Stimulated activated CD4-positive, alpha-beta T cell treated with anti-CD3 and anti-CD28 coated beads, Interleukin-15, amount 100 ng/mL, for 1 hour (primary cell): ENCODE measurements at places on chromosomes 1 and 21.

DNA sequence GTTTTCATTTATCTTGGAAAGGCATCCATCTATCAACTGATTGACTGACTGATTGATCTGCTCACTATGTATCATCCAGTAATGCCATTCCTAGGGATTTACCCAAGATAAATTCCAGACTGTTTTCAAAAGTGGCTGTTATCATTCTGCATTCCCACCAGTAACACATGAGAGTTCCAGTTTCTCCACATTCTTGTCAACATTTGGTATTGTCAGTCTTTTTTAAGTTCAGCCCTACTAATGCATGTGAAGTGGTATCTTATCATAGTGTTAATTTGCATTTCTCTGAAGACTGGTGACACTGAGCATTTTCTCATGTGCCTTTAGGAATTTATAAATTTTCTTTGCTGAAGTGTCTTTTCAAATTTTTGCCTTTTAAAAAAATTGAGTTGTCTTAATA is 99.6 kb downstream of the SIM2 start:
- no peak for DNase-seq

DNA sequence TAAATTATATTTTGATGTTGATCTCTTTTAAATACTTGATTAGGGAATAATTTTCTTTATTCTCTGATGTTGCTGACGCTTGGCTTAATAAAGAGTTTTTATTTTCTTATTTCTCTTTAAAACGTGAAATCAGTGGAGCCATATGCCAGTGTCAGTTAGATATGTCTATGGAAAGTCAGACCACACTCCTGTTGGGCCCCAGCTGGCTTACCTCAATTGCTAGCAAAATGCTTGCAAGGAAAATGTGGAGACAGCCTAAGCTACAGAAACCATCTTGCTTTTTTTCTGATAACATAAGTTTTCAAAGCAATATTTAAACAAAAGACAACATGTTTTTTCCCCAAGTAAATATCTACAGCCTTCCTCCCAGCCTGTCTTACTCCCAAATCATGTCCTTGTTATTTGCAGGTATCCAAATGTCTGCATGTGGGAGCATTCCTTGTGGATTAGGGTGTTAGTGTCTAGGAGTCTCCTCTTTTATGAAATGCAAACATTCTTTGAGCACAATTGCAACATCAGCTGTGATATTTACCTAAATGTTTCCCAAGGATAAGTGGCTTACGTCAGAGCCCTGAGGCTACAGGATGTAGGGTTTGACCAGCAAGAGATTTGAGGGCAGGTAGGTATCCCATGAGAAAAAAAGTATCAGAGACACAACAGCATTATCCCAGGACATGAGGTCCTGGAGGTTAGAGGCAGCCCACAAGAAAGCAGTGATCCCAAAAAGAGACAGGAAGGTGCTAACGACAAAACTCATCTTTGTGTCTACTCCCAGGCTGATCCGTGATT is 117.2 kb upstream of the KCNJ15 start:
- DNase-seq, result no peak

DNA sequence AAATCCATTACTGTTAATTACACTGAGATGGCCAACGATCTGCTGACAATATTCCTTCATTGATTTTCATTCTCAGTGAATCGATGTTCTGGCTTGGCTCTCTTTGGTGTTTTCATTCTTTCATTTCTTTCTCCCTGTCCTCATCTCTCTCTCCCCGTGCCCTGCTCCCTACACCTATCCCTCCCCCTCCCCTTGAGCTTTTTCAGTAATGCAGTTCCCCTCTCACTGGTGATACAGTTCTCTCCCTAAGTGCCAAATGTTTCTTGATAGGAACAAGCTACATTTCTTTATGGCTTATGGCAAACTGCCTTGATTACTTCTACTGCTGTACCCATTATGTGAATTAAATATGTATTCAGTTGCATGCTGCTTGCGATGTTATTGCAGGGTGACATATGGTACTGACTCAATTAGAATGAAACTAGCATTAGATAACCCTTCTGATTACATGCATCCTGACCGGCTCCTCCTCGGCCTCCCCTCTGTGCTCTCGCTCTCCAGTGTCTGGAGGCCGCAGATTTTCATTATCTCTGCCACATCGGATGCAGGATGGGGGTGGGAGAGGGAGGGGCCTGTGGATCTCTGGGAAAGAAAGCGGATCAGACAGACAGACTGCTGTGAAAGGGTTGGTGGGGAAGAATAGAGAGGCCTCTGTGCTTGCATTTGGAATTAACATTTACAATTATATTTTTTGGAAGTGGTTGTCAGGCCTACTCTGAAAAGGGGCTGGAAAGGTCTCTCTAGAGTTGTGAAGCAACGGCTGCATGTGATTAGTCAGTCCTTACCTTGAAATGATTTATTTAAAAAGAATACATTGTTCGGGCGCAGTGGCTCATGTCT is 130.9 kb downstream of the PBX1 start:
- no peak for DNase-seq

DNA sequence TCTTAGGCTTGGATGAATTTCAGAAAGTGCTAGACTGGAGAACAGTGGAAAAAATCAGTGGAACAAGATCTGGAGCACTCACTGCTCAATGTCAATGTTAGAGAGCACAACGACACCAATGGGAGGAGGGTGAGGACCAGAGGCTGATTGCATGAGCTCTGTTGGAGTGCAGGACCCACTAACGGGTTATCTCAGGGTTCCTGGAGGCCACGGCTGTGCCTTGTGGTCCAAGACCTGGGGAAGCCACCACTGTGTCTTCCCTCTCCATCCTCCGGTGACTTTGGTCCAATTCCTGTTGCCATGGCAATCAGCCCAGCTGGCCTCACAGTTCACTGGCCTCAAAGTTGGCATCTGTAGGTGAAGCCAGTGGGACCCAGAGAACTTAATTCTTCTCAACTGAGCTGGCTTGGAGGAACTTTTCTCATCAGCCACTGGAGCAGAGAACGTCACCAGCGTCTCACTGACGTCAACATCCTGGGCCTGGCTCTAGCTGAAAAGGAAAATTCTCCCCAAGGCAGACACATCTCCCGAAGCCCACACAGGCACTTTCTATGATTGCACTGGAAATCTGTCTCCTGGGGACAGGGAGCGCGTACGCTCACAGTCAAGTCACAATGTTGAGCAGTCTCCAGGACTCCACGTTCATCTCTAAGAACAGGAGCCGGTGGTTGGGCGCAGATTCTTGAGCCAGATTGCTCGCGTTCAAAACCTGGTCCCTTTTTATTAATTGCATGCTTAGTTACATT is 21.9 kb upstream of the GPR157 start:
- DNase-seq, result no peak

DNA sequence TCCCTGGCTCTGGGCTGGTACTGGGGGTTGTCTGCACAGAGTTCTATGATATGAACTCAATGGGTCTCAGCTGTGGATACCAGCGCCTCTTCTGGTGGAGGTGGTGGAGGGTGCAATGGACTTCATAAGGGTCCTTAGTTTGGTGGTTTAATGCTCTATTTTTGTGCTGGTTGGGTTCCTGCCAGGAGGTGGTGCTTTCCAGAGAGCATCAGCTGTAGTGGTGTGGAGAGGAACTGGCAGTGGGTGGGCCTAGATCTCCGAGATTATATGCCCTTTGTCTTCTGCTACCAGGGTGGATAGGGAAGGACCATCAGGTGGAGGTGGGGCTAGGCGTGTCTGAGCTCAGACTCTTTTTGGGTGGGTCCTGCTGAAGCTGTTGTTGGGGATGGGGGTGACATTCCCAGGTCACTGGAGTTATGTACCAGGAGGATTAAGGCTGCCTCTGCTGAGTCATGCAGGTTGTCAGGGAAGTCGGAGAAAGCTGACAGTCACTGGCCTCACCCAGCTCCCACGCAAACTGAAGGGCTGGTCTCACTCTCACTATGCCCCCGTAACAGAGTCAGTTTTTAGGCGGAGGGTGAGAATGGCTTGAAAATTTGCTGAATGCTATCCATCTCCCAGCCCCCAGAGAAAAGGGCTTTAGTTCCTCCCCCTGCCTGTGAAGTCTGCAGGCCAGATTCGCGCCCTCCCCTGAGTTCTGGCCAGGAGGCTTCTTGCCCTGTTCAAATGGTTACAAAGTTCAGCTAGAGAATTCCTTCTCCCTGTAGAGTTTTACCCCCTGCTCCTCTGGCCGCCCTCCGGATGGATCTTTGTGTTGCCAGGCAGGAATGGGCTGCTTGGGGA is 902.9 kb downstream of the LTN1 start:
- no peak for DNase-seq

GRCh38 chr1:199859491-199859933 is 168.0 kb upstream of the NR5A2 start:
- no peak for DNase-seq

DNA sequence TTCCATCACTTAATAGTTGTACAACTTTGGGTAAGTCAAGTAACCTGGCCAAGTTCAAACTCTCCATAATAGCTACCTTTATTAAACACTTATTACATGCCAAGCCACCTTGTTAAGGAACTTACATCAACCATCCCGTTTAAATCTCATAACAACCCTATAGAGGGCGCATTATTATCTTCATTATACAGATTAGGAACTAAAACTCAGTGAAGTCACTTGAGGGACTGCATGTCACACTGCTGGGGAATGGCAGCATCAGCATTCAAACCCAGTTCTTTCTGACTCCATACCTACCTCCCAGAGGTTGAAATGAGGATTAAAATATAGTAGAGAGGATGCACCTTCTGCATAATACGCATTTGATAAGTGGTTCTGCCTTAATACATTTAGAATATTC is 47.1 kb upstream of the PLA2G2C start:
- DNase-seq, result no peak

GRCh38 chr1:197696372-197696771 is 78.9 kb downstream of the DENND1B start:
- no peak for DNase-seq

- DNase-seq, result no peak
Measured at GRCh38 chr1:100942304-100943046, 46.6 kb downstream of the SLC30A7 start.

GRCh38 chr1:156964441-156964840 is 44.0 kb downstream of the LRRC71 start:
- no peak for DNase-seq

DNA sequence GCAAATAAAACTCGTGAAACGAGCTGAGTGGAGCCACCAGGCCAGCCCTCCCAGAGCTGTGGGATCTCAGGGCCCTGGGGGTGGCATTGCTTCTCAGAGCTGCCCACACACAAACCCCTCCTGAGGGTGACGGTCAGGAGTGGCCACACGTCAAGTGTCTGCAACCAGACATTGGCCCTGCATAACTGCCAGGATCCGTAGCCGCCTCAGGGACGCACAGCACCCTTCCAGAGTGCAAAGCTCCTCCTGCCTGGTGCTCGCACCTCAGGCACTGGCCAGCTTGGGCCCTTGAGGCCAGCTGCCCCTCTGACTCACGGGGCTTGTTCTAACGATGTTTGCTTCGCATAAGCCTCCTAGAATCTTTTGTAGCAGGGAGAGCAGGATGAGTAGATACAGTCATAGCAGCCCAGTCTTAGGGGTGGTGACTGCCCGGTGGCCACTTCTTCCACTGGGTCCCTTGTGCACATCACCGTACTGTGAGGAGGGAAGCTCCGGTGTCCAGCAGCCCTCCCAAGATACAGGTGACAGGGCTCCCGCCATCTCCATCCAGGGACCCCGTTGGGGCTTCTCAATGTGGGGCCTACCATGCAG is 5.0 kb downstream of the WNT3A start:
- no peak for DNase-seq

DNA sequence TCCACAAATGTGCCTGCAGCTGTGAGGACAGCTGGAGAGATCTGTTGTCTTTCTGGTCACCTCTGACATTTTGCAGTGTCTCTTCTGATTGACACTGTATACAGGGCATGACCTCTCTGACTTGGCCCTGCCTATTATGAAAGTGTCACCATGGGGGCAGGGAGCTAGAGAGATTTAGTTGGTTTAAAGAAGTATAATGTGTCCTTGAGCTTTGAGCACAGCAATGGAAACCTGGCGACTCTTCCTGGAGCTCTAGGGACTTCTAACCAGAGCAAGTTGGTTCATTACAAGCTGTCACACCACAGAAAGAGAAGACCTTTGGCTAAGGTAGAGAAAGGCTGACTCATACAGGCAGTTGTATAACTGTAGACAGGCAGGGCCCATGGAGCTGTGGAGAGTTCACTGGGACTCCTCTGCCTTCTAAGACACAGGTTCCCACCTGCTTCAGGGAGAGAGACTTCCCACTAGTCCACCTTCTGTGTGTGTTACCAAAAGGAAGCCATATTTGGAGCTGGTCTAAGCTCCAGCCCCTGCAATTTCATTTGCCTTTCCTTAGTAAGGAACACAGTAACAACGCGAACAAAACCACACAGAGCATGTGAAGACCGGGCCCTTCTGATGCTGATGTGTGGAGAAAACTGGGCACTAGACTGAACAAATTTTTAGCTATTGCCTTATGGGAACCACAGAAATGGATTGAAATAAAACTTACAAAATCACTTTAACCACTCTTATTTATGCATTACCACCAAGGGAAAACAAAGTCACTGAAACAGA is 90.5 kb upstream of the ADAR start:
- no peak for DNase-seq

GRCh38 chr1:32741413-32742198 is 39.0 kb upstream of the SYNC start:
- no peak for DNase-seq

DNA sequence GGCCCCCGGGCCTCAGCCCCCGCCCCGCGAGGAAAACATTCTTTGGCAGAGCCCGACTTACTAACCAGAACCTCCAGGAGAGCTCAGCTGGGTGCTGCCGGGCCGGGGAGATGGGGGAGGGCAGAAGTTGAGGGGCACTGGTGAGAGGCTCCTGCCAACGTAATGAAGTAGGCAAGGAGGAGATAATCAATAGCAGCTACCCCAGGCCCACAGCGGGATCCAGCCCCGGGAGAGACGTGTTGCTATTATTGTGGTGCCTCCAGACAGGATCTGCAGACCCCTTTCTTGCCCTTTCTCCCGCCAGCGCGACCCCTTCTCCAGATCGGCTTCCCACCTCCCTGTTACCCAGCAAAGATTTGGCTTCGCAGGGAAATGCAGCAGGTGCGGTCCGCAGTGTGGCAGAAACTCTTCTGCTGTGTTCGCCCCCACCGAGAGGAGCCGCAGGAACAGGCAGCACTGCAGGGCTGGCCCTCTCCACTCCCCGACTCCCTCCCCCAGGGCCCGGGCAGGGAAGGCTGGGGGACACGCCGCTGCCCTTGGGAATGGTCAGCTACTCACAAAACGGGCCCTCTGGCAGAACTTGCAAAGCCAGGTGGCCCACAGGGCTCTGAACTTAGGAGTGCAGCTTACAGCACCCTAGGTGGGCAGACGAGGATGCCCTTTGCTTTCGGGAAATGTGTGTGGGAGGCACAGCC is 1.5 kb upstream of the KCNA2 start:
- no peak for DNase-seq
